ENCODE measurements at places on chromosomes 1 and 21. TPM values are rescaled to one million over a fixed set of nuclear protein-coding genes. Genes with fewer than 3 reads are reported as not detected.

Gene NCAM2
- not detected for total RNA-seq

Gene DDR2
- 0.84 TPM for total RNA-seq

Gene FCAMR
- not detected for total RNA-seq

Gene ESPN
- 114 TPM for total RNA-seq

Gene PRDM16
- 6.1 TPM for total RNA-seq

Measured in HCT116 (cell line).